Trophoblast cell (in vitro differentiated cells and primary cell): ENCODE measurements at places on chromosomes 11 and 22.

DNA sequence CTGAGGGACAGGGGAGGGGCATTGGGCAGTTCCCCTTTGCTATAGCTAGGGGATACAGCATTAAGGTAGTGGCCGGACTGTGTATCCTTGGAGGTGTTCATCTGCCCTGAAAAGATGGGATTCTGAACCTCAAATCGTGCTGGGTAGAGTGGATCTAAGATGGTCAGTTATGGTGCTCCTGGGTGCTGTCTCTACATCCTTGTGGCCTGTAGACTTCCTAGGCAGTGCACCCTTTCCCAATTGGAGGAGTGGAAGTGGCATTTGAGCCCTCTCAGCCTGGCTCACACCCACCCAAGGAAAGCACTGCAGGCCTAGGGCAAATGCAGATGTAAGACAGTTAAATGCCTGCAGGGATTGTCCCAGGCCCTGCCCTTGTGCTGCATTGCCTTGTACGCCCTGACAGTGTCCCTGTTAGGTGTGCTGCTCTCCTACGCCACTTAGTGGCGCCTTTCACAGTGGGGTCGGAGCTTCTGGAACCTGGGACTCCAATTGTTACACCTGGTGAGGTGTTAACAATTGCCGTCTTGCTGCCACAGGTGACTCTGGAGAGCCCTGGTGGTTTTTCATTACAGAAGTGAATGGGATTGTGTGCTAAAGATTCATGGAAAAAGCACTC is 35.0 kb downstream of the PPFIBP2 start:
- DNase-seq, result peak; percentile 77

DNA sequence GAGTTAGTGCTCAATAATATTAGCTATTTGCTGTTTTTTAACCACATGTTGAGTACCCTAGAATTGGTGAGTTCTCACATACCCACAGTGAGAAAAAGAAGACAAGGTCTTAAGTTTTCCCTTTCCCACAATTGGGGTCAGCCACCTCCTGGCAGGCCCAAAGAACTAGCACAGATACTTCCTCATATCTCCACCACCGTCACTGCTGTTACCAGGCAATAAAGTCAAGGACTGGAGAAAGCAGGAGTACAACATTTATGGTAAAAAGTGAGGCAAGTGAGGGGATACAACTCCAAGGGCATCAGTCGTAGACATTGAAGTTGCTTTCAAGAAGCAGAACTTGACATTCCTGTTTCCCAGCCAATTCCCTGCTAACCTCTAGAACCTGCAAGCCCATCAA is 19.6 kb downstream of the ELP4 start:
- DNase-seq, result no peak

GRCh38 chr11:96337541-96338431 is 5.2 kb downstream of the MAML2 start:
- no peak for DNase-seq

GRCh38 chr11:40597546-40598113 is 861.8 kb downstream of the LRRC4C start:
- no peak for DNase-seq

- DNase-seq, result no peak
Measured at GRCh38 chr22:28341001-28341400, 338.6 kb downstream of the TTC28 start.

DNA sequence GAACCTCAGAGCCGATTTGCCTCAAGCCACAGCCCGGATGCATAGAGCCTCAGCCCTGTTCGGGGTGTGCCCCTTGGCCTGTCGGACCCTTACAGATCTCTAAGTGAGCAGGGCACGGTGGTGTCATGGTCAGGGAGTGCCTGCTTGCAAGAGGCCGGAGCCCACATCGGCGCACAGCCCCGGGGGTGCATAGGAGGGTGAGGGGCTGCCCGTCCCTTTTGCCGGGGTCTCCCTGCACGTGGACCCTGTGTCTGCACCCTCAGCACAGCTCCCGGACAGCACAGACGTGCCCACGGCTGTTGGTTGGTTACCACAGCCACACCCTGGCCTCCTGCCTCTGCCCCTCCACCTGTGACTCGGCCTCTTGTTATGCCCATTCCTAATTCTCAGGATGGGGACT is 6.5 kb downstream of the RAB36 start:
- DNase-seq, result no peak

GRCh38 chr22:27270818-27271510 is 530.6 kb downstream of the MN1 start:
- no peak for DNase-seq

- no peak for DNase-seq
Measured at GRCh38 chr22:33971561-33971961, 51.3 kb upstream of the LARGE1 start.

- no peak for DNase-seq
Measured at GRCh38 chr22:38613588-38613987, 42.6 kb downstream of the FAM227A start.

DNA sequence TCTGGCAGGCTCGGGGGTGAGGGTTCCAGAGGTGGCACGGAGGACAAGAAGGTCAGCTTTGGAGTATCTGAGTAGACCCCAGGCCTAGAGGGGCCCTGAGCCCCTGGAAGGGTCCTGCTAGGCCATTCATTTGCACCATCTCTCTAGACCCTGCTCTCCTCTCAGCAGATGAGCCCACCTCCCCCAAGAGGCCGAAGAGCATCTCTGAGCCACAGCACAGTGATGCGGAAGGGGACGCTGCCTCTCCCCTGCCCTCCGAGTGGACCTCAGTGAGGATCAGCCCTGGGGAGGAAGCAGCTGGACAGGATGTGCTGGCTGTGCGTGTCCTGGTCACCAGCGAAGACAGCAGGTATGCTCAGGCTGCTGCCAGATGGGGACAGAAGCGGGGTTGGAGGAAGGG is 101.6 kb upstream of the PARVA start:
- no peak for DNase-seq

DNA sequence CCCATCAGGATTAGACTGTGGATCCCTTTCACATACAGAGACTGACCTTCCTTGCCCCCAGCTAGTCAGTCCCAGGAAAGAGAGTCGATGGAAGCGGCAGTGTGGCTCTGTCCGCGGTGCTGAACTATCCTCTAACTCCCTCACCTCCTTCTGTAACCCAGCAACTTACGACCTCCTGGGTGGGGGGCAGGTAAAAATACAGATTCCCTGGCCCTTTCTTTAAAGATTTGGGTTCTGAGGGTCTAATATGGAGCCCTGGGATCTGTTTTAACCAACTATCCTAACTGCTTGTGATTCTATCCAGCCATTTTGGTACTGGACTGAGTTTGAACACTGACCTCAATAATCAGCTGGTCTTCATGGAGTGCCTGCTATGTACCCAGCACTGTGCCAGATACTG is 23.2 kb downstream of the MFNG start:
- DNase-seq, result peak; percentile 50

DNA sequence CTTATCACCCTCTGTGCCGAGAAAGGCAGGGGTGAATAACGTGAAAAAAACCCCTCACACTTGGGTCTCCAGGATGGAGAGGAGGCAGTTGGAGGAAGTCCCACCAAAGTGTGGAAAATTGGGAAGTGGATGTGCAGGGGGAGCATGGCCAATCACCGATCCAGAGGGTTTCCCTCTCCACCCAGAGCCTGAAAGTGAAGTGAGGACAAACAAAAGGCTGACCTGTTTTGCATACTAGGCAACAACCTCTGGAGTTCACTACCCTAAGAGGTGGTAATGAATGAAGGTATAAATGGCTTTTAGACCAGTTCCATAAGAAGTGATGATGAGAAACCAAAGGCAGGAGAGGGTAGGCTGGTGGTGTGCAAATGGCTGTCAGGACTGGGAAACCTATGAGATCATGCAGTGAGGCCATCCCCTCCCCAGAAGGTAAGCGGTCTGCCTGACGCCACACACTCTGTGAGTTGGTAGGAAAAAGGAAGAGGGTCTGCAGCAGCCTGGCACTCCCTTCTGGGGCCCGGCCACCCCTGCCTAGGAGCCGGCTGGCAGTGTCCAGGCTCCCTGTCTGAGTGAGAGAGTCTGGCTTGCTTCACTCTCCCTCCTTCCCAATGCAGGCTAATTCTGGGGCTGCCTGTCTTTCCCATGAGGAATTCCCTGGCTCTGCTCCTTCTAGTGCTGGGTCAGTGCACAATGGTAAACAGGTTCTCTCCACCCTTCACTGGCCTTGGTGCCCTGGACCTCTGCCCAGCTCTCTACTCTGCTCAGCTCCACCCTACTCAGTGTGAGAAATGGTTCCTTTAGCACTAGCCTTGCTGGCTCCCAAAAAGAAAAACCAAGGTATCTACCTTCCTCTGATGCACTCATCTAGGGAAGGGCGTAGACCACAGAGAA is 15.6 kb downstream of the TBC1D10A start:
- no peak for DNase-seq

GRCh38 chr11:105265845-105266244 is 126.3 kb upstream of the CARD18 start:
- no peak for DNase-seq

GRCh38 chr11:67646535-67647336 is 3.8 kb downstream of the ACY3 start:
- DNase-seq, result no peak

DNA sequence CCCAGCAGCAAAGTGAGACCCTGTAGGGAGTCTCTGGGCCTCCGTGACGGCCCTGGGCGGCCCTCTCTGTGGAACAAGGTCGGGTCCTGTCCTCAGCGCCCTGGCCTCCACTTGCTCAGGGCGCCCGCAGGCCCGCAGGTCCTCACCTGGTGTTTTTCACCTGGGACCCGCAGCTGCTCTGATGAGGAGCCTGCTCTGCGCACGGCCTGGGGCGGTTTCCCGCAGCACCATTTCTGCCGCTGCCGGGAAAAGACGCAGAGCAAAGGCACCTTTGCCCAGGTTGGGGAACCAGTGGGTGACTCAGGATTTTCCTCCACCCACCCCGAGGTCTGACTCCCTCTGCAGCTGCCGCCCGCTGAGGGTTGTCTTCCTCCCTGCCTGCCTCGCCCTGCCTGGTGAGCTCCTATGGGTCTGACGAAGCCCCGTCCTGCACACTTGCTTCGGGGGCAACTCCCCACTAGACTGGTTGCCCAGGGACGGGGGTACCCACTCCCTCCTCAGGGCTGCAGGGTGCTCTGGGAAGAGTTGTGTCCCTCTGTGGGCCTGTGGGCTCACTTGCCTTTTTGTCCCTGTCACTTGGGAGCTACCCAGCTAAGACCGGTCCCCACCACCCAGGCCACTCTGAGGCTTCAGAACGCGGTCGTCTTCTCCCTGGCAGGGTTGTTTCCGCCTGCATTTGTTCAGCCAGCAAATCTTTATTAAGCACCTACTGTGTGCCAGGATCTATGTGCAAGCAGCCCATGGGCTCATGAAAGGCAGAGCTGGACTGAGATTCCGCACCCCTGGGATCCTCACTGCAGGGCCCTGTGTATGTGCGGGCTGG is 89.5 kb downstream of the KCNQ1 start:
- peak; percentile 99 for DNase-seq

- no peak for DNase-seq
Measured at GRCh38 chr11:95739108-95739938, 50.3 kb downstream of the FAM76B start.

DNA sequence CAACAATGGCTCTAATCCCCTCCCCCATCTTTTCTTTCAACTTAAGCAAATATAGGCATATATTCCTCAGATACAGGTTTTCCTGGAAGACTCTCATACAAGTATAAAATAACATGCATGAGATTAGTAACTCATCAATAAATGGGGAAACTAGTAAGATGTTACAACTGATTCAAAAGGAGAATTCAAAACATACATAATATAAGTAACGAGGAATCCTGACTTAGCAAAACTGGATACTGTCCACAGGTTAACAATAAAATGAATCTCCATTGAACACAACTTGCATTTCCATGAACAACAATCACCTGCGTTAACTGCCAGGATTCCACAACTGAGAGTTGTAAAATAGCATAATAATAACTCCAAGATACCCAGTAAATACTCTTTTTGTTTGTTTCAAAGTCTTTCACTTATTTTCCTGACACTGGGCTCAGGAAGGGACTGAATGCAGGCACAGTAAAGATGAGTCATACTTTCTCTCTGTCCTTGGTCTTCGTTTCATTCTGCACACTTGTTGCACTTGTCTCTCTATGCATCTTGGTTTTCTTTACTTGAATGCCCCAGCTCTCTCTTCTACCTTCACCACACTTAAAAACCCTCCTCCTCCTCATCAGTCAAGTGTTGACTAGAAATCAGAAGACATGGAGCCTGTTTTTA is 8.1 kb downstream of the APIP start:
- no peak for DNase-seq

DNA sequence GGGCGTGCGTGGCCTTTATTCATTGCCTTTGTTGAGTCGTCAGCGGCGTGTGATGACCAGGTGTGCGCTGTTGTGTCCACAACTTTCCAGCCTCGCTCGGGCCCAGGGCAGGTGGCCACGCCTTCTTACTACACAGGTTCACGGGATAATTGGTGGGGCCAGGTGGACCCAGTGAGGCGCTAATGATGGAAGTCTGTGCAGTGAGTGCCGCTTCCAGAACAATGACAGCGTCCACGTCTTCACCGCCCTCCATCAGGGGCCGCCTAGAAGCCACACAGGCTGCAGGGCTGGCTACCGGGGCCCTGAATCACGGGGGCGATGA is 1197.3 kb downstream of the BRD1 start:
- DNase-seq, result no peak

DNA sequence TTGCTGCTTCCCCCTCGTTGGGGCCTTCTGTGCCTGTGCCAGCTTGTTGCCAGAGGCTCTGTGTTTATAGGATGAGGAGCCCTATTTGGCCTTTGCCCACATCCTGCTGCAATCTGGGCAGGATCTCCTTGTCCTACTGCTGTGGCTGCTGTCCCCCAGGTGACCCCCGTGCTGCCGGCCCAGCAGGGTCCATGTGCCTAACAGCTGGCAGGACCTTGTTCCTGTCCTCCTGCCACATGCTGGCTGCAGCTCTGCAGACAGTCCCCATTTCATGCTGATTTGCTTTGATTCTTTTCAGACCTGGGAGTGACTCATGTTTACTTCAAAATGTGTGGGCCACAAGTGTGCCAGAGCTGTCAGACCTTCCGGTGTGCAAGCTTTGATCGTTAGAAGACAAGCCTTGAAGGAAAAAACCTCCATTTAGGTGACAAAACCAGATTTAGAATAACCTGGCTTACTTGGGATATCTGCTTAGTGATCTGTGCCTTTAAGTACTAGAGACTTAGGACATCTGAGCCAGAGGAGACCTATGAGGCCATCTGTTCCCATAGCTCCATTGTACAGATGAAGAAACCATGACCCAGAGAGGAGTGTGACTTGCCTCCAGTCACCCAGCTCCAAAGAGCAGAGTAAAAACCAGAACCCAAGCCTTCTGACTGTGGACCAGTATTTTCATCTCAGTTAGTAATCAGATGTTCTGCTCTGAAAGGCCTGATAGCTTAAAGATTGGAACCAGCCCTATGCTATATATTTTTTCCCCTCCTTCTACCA is 11.1 kb downstream of the NAV2 start:
- no peak for DNase-seq

DNA sequence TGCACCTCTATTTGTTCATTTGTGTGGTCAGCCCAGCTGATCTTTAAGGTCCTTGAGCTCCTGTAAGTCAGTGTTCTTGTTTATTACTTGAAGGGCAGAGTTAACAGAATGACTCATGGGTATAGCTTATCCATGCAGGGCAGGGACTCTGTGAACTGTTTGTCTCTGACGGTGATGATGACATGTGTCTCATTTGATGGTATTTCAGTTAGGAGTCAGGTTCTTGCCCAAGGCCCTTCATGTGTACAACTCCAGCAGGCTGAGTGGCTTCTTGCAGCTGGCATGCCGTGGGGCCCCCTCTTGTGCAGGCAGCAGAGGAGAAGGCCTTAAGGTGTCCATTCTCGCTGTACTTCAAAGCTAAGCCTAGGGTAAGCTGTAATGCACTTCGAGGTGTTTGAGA is 165.1 kb downstream of the DBX1 start:
- peak; percentile 92 for DNase-seq
